ENCODE measurements at places on chromosomes 3 and 15.
A peak's percentile ranks its signal among the peaks of the same experiment; 100 is the strongest.

- DNase-seq: no peak
These were observed 331.7 kb upstream of the UMPS start for GRCh38 chr3:124398594-124398993.

DNA sequence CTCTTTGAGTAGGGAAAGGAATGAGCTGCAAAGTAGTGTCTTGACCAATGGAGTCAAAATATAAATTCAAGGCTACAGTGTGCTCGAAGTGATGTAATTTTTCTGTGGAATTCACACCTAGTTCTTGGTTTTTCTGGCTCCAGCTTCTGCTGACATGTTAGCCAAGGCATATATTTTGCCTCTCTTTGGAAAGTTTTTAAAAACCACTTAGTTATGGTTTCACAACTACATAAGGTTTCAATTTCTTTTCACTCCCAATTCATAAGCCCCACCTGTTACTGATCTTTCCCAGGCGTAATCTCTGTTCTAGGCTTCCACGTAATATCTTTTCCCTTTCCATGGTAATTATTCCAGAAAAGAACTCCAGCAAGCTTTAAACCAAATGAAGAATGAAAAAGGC lies 46.9 kb downstream of the GADL1 start:
- no peak for DNase-seq

GRCh38 chr3:36681867-36682266 lies 82.5 kb downstream of the DCLK3 start:
- DNase-seq: no peak

DNA sequence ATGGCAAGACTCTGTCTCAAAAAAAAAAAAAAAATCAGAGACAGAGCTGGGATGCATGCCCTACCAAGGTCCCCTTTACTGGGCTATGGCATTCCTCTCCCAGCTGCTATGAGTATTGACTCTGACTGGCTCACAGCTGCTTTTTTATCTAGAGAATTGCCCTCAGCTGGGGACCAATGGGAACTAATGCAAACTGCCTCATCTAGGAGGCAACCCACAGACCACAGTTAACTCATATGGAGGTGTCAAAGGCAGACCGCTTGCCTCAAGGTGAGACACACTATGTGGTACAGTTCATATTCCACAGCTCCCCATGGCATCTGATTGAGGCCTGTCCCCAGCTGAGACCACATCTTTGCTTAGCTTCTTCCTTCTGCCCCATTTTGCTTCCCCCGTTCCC lies 183.5 kb upstream of the EOMES start:
- DNase-seq: no peak

- no peak for DNase-seq
These were observed 24.9 kb upstream of the GNB4 start for GRCh38 chr3:179476215-179476614.

- no peak for DNase-seq
These were observed 111.5 kb downstream of the RSRC1 start for GRCh38 chr3:158221426-158221825.

- DNase-seq: no peak
These were observed 18.7 kb upstream of the EOGT start for GRCh38 chr3:69032142-69032541.

- no peak for DNase-seq
These were observed 58.9 kb downstream of the ABCC5 start for GRCh38 chr3:183958775-183959174.

DNA sequence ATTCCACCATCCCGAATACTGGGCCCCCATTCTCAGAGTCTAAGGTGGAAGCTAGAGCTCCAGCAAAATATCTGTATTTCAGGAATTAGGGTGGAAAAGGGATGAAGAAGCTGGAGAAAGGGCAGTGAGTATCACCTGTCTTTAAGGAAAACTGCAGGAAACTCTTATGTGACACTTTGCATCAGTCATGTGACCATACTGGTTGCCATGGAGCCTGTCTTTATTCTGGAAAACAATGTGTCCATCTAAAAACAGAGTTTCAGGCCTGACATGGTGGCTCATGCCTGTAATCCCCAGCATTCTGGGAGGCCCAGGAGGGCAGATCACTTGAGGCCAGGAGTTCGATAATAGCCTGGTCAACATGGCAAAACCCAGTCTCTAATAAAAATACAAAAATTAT lies 52.9 kb upstream of the FSIP1 start:
- no peak for DNase-seq

DNA sequence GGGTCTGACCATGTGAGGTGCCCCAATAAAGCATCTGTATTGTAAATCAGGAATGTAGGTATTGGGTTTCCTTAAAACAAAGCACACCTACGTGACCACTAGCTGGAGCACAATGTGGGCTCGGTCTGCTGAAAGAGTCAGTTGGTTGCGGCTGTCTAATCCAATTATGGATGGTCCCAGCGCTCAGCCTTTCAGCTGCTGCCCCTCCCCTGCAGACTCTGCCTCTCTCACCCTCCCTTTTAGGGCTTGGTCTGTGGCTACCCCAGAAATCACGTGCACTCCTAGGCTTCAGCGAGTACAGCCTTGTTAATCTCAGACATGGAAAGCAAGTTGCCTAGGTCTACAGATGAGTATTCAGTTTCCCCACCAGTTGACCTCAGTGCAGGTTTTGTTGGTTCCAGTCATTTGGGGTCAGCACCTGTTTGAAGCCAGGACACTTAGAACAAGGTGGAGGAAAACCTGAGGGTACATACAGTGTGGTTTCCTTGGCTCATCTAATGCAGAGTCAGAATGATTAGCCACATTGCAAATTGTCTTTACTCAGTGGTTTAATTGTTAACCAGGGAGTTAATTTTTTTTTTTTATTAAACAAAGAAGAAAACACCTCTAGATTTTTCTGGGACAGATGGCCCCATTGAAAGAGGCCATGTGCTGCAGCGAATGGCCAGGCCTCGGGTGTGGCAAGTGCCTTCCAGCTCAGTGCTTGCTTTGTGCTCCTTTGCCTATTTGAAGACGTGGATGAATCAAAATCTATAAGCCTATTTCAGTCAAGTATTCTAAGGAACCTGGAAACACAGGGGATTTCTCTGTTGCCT lies 137.7 kb downstream of the IGF1R start:
- DNase-seq: no peak

- no peak for DNase-seq
These were observed 57.7 kb downstream of the PXYLP1 start for GRCh38 chr3:141289228-141289772.

DNA sequence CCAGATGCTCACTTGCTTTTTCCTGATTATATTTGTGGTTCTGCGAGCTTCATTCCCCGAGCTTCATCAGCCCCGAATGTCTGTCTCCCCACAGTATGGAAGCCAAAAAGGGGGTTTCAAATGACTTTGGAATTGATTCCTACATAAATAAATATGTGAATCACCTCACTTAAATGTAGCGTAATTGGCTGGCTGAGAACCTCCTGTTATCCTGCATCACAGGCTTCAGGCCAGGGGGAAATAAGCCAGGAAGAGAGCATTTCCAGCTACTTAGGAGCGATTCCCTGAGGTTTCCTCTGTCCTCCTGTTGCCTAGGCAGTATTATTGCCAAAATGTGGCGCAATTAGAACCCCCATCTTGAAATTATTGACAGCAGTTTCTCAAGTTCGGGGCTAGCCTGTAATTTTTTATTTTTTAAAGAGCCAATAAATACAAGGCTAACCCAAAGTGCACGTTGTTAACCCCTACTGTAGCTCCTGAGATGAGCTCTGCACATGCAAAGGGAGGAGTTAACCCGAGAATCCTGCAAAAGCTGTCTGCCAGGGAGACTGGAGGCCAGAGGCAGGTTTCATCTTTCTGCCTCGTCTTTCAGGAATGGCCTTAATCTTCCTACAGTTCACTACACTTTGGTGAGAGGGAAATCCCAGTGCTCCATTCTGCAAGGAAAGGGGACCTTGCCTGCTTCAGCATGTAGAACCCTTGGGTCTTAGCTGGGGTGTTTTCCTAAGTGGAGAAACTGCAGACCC lies 148.2 kb downstream of the ADAMTS9 start:
- DNase-seq: no peak

DNA sequence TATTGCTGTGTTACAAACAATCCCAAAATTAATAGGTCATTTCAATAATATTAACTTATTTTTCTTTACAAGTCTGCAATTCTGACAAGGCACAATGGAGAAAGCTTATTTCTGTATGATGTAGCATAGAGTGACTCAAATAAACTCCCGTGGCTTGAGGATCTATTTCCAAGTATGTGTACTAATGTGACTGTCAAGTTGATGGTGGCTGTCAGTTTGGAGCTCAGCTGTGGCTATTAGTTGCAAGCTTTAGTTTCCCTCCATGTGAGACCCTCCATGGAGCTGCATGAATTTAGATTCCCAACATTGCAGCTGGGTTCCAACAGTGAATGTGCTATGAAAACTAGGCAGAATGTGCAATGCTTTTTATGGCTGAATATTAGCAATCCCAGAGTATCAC lies 515.5 kb upstream of the GBE1 start:
- no peak for DNase-seq

DNA sequence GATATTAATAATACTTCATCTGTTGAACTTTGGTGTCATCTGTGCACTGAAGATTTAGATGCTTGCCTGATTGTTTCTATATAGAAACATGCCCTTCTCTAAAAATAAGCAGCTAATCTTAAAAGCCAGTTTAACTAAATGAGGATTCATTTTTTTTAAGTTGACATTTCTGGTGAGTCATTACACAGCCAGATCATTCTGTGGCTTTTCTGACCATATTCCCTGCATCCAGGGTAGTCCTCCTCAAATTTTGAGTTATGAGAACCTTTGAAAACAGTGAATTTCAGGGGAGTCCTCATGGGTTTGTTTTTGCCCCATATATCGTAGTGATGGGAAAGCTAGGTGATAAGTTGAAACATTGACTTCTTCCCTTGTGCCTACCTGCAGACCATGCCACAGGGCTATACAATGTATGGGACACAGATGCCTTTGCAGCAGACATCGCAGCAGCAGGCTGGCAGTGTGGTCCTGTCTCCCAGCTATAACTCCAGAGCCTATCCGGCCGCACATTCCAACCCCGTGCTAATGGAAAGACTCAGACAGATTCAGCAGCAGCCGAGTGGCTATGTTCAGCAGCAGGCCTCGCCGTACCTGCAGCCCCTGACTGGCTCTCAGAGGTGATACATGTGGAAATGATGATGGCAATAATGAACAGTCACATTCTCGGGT lies 26.5 kb upstream of the P2RY12 start:
- DNase-seq: no peak

- peak; percentile 96 for DNase-seq
These were observed 5.0 kb downstream of the ARID3B start for GRCh38 chr15:74545776-74546656.

DNA sequence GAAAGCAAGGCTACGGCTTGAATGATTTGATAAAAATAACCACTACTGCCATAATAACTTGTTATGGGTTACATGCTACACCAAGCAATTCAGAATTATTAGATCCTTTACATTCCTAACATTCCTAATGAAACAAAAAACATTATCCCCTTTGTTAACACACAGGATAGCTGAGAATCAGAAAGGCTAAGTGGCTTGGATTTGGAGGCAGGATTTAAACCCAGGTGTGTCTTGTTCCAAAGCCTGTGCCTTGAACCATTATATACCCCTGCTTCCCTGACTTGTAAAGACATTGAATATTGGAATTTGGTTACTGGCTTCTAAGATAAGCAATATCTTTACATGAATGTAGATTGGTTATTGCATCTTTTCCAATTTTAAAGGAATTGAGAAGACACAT lies 417.1 kb upstream of the GOLIM4 start:
- DNase-seq: no peak
